ENCODE measurements at places on chromosomes 6 and 20.

- DNase-seq = no peak
Observed at GRCh38 chr20:10309326-10309725, 90.7 kb downstream of the SNAP25 start.

DNA sequence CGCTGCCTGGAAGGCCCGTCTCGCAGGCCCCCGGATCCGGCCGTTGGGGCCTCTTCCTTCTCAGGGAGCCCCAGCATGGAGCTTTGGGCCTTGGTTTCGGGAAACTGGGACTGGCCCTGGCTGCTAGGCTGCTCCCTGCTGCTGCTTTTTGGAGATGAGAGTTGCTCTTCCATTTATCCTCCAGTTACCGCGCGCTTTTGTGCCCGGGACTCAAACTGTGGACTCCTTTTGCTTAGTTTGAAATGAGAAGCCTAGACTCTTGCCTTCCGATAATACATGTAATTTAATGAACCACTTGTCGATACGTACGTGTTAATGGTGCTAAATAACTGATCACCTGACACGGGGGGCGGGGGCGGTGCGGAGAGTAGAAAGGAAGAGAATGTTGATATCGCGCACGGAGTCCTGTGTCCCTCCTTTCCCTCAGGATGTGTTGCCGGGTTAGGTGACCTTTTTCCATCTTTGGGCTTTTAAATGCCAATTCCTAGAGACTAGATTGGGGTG lies 968 bp downstream of the PHF3 start:
- peak; percentile 59 for DNase-seq

DNA sequence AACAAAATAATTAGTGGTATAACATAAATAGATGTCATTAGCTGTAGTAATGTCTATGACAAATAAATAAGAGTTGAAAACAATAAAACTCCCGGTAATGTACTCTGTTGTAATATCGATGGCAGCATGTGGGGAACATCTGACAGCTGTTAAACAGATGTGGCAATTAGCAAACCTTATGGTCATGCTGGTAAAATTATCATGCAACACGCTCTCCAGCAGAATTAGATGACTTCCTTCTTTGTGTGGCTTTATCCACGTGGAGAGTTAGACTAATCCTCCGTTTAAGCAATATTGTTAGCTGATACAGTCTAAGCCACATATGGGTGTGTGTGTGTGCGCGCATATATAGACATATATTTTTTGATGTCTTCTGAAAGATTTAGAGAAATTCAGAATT lies 77.7 kb upstream of the ZFP64 start:
- no peak for DNase-seq

GRCh38 chr6:36933102-36933501 lies 21.4 kb upstream of the PI16 start:
- no peak for DNase-seq

GRCh38 chr6:84416043-84416657 lies 188.7 kb upstream of the CEP162 start:
- DNase-seq = no peak

GRCh38 chr6:4962905-4963304 lies 40.9 kb downstream of the RPP40 start:
- no peak for DNase-seq

DNA sequence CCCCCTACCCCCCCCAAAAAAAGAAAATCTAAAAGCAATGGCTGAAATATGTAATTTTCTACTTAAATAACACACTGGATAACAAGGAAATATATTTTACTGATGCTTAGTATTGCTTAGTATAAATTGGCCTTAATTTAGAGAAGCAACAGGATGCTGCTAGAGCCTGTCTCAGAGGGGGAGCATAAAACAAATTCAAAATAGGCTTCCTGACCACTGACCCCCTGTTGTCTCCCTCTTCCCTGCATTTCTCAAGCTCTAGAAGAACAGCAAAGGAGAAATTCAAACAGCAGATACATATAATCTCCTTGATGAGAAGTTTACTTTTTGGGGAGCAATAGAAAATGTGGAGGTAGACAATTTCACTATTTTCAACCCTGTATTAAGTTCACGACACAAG lies 631.1 kb upstream of the GJE1 start:
- no peak for DNase-seq

GRCh38 chr6:53944543-53944942 lies 149.7 kb downstream of the LRRC1 start:
- no peak for DNase-seq

GRCh38 chr20:25058051-25058846 lies at the start of gene ACSS1:
TSS of gene ACSS1 (minus strand) at chr20:25058139. CDS start at chr20:25058102, 37 bp downstream.
- DNase-seq = peak; percentile 81

DNA sequence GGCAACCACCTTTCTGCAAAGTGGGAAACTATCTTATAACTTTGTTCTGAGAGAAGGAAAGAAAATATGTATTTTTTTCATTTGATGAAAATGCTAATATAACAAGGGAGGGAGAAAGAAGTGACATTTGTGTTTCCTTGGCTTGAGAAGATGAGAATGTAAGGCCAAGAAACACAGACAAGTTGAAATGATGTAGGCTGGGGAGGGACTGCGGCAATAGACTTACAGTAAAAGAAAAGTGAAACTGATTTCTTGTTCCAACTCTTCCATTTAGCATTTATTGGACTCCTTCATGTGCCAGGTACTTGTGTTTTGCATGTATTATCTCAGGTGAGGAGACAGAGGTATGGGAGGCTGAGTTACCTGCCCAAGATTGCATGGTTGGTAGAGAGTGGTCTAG lies 130.9 kb downstream of the CARMIL1 start:
- peak; percentile 32 for DNase-seq

DNA sequence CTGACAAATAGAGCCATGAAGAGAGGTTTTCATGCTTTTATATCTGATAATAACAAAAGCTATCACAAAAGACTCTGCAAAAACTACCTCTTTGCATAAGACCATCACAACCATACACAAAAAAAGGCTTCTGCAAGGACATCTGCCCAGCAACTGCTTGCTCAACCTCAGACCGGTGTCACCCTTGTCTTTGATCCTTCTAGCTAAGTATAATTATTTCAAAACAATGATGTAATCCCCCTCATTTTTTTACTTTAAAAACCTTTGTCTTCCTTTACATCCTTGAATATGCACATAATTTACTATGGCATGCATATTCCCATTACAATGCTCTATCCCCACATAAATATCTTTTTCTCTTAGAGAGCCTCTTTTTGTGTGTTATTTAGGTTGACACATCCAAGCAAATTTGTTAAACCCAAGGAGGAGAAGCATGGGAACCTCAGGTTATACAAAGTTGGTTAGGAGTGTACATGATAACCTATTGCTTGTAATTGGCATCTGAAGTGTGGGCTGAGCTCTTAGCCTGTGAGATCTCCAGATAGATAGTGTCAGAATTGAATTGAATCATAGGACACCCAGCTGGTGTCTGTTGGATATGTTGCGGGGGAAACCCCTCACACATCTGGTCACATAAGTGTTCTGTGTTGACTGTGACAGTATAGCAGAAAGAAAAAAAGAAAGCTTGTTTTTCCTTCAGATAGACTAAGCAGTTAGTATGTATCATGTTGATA lies 20.7 kb upstream of the CGA start:
- DNase-seq = no peak

- DNase-seq = peak; percentile 29
Observed at GRCh38 chr6:30071081-30071818, 4.3 kb downstream of the PPP1R11 start.

DNA sequence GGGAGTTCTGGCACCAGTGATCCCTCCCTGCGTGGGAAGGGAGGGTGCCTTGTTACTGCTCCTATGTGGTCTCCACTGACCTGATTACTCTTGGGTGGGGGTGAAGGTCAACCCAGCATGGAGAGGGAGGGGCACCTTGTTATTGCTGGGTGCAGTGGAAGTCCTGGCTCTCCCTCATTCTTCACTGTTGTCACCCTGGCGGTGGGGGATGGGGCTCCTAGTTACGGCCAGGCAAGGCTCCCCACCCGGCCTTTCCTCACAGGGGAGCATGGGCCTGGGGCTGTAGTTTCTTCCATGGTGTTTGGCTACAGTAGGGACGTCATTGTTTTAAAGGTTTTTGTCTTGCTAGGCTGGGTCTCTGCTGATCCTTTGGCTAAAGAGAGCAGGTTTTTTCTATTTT lies 40.8 kb downstream of the PACSIN1 start:
- no peak for DNase-seq

- DNase-seq = no peak
Observed at GRCh38 chr6:15843764-15844163, 180.9 kb upstream of the DTNBP1 start.

DNA sequence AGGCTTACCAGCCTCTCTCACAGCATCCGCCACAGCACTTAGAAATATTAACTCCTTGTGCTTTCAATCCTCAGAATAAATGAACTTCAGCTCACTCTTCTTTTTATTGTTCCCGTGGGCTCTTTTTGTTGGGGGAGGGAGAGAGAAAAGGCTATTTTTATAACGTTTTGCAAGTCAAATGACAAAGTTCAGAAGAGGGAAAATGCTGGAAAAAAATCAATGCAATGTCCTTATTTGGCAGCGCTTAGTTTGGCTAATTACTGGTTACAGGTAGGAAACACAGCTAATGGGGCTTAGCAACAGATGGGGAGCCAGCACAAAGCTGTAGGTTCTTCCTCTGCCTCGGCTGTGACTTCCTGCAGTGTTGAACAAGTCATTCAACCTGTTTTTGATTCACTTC lies 1067.0 kb upstream of the MAP3K7 start:
- no peak for DNase-seq

DNA sequence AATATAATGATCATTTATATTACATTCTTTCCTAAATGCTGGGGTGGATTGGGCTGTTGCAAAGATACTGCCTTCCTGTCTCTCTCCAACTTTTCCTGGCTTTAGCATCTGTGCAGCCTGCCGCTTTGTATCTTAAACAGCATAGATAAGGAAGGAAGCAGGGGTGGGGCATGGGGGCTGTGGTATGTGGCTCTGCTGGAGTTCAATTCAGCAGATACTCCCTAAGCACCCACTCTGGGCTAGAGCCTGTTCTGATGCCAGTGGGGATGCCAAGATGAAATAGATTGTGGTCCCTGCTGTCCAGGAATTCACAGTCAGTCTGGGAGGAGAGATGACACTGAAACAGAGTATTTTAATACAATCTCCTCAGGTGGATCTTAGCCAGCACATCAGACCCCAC lies 56.8 kb downstream of the EIF2S2 start:
- DNase-seq = no peak

GRCh38 chr6:138203315-138203714 lies 15.0 kb downstream of the PBOV1 start:
- DNase-seq = no peak

DNA sequence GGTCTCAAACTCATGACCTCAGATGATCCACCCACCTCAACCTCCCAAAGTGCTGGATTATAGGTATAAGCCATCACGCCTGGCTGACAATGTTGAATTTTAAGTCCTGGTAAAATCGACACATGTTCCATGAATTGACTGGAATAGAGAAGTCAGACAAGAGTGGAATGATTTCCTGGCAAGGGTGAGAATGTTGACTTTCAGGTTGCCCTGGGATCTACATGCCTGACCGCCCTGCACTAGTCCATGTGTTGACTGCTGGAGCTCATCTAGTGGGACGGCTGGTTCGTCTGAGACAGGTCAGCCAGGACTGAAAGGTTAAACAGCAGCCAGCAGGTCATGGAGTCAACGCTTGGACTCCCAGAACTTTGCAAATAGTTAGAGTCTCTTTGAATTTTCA lies 88.8 kb downstream of the SASH1 start:
- DNase-seq = no peak

DNA sequence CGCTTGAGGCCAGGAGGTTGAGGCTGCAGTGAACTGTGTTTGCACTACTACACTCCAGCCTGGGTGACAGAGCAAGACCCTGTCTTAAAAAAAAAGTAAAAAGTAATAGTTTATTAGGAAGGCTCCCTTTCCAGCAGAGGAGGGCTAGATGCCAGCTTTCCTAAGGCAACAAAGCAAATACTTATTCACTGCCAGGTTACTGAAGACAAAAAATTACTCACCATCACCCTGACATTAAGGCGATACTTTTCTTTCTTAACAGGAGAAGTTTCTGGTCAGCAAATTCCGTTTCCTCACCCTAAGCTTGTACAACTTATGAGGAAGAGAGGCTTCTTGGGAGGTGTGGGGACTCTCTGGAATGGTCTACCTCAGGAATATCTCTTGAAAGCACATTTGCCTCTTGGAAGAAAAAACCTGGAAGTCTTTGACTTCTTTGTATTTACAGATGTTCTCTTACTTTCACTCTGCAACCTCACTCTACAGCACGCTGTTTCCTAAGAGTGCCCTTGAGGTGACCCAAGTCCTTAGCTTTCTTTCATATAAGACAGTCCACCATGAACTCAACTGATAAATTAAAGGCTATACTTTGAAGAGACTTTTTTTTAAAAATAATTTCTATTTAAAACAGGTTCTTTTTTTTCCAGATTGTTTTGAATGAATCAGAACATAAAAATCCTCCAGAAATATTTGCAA lies 52.9 kb upstream of the TRAF3IP2 start:
- DNase-seq = no peak

GRCh38 chr6:52384145-52384766 lies 22.3 kb downstream of the PAQR8 start:
- DNase-seq = no peak

DNA sequence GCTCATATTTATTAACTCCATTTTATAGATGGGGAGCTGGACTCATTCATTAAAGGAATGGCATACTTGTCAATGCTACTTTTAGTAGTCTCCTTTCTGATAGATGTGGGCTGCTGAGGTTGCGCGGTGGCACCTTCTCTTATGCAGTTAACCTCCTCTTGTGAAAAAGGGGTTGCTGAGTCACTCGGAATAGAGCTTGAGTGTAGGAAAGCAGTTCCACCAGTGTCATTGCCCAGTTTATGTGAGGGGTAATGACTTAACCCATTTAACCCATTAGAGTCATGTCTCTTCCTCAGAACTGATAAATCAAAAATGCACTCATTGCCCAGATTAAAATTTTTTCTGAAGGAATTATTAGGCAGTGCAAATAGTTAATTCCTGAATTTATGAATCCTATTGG lies 6.3 kb downstream of the MAPK14 start:
- DNase-seq = no peak

DNA sequence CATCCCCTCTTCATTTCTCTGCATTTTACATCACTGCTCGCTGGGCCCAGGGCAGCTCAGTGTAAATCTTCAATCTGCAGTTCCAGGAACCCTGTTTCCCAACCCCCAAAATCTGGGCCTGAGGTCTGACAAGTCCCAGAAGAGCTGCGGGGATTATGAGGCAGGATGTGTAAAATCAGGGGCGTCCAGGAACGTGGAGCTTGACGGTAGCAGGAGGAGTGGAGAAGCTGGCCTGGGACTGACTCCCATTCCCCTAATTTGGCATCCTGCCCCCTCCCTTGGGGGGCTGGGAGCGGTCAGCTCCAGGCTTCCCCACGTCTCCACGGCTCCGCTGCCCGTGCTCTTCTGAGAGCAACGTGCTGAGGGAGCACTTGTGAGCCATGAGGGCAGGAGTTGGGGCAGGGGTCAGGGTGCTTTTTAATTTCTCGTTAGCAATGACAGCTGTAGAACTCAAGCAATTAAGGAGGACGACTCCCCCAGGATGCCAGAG lies 23.4 kb upstream of the VEGFA start:
- no peak for DNase-seq

GRCh38 chr20:34705397-34706301 lies 1.5 kb downstream of the TP53INP2 start:
- DNase-seq = no peak
